Tibial nerve (tissue), 4 donors: ENCODE measurements at places on chromosomes 5 and 9.

GRCh38 chr5:76622973-76623596, at the start of gene F2RL2:
Gene F2RL2, minus strand, starts transcription at chr5:76623403. Its CDS starts 173 bp downstream, at chr5:76623230.
- H3K4me1 ChIP-seq = peaks cover 9% of the 10 kb centered on the region
- no peak within 1 kb of the TSS for H3K4me3 ChIP-seq
- peak within 1 kb of the TSS; percentile 21 for H3K27ac ChIP-seq
- H3K27me3 ChIP-seq = no peaks in the 10 kb centered on the region
- DNase-seq = no peak

- H3K4me3 ChIP-seq = no peak overlapping the region
- H3K27ac ChIP-seq = no peak overlapping the region
- H3K4me1 ChIP-seq = no peaks in the 10 kb centered on the region
- no peaks in the 10 kb centered on the region for H3K27me3 ChIP-seq
Measured at GRCh38 chr5:33692980-33693379, 198.8 kb downstream of the ADAMTS12 start.

DNA sequence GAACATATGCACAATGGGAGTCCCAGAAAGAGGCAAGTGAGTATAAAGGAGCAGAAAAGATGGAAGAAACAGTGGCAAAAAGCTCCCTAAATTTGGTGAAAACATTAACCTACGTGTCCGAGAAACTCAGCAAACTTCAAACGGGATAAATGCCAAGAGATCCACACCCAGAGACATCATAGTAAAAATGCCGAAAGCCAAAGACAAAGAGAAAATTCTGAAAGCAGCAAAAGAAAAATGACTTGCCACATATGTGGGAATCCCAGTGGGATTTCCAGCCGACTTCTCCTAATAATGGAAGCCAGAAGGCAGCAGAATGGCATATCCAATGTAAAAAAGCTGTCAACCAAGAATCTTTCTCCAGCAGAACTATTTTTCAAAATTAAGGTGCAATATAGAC, 101.2 kb downstream of the ADAMTS2 start:
- no peak overlapping the region for H3K4me3 ChIP-seq
- no peak for DNase-seq
- H3K4me1 ChIP-seq = peaks cover 3% of the 10 kb centered on the region
- no peak overlapping the region for H3K27ac ChIP-seq

GRCh38 chr5:145636371-145636770, 198.8 kb downstream of the PRELID2 start:
- no peaks in the 10 kb centered on the region for H3K36me3 ChIP-seq
- H3K4me1 ChIP-seq = no peaks in the 10 kb centered on the region
- no peak overlapping the region for H3K4me3 ChIP-seq
- no peak overlapping the region for H3K27ac ChIP-seq
- H3K27me3 ChIP-seq = no peaks in the 10 kb centered on the region

DNA sequence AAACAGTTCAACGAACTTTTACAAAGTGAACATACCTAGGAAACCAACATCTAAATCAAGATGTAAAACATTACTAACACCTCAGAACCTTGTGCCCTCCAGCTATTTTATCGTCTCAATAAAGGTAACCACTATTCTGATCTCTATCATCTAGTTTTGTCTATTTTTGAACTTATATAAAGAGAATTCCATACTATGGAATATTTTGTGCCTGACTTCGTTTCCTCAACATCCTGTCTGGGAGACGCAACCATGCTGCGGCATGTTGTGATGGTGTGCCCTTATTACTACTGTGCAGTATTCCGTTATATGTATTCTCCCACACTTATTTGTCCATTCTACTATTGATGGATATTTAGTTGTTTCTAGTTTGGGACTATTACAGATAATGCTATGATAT, 99.2 kb downstream of the NR6A1 start:
- peaks cover 17% of the 10 kb centered on the region for H3K4me1 ChIP-seq
- no peak overlapping the region for H3K4me3 ChIP-seq
- no peaks in the 10 kb centered on the region for H3K27me3 ChIP-seq

DNA sequence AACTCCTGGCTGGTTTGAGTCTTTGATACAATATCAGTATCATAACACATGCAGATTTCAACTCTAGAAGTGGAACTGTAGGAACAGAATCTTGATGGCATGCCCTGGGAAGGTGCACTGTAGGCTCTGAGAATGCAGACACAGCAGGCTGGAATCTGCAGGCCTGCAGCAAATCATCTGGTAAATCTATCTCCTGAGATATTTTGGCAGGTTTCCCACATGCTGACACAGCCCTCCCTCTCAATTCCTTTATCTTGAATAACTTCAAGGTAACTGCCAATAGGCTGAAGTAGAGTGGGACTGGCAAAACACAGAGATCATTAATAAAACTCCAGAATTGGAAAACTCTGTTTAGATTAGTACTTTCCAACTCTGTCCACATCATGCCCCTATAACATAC, 177.8 kb upstream of the PCSK5 start:
- H3K36me3 ChIP-seq = no peaks in the 10 kb centered on the region
- H3K4me3 ChIP-seq = no peak overlapping the region
- no peaks in the 10 kb centered on the region for H3K27me3 ChIP-seq
- no peak overlapping the region for H3K27ac ChIP-seq

GRCh38 chr9:112158656-112159367, 16.3 kb downstream of the SUSD1 start:
- H3K27me3 ChIP-seq = no peaks in the 10 kb centered on the region
- peaks cover 4% of the 10 kb centered on the region for H3K4me1 ChIP-seq
- no peak for DNase-seq
- no peaks in the 10 kb centered on the region for H3K36me3 ChIP-seq

GRCh38 chr5:104178829-104179456, 616.4 kb upstream of the NUDT12 start:
- no peak overlapping the region for H3K4me3 ChIP-seq
- no peaks in the 10 kb centered on the region for H3K4me1 ChIP-seq
- no peaks in the 10 kb centered on the region for H3K27me3 ChIP-seq

- peaks cover 6% of the 10 kb centered on the region for H3K4me1 ChIP-seq
- DNase-seq = no peak
- no peaks in the 10 kb centered on the region for H3K27me3 ChIP-seq
- no peak overlapping the region for H3K4me3 ChIP-seq
Measured at GRCh38 chr5:34682926-34683623, 26.9 kb downstream of the RAI14 start.

- peaks cover 17% of the 10 kb centered on the region for H3K4me1 ChIP-seq
- no peak for DNase-seq
- peak overlapping the region; percentile 87 for H3K27ac ChIP-seq
- no peak overlapping the region for H3K4me3 ChIP-seq
- no peaks in the 10 kb centered on the region for H3K36me3 ChIP-seq
Measured at GRCh38 chr5:172832383-172833315, 1.4 kb upstream of the ERGIC1 start.

- no peak for DNase-seq
- H3K4me1 ChIP-seq = peaks cover 6% of the 10 kb centered on the region
Measured at GRCh38 chr9:32427111-32427873, 42.8 kb downstream of the ACO1 start.

- H3K4me1 ChIP-seq = peaks cover 7% of the 10 kb centered on the region
- H3K4me3 ChIP-seq = no peak overlapping the region
- peak overlapping the region; percentile 26 for H3K27ac ChIP-seq
Measured at GRCh38 chr5:96687812-96688453, 25.8 kb downstream of the CAST start.

DNA sequence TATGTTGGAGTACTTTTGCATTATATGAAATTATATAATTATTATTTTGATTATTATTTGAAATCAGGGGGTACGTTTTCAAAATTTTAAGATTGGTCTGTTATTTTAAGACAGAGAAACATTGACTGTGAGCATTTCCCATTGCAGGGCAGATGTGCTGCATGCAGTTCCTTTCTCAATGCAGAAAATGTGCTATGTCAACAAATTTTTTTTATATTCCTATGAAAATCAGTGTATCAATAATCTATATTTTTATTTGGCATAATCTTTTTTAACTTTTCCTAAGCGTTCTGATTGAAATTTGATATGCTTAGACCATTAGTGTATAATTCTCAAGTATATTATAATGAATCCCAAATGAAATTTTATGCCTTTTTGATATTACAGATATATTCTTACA, 41.8 kb upstream of the LRRC70 start:
- H3K36me3 ChIP-seq = peaks cover 39% of the 10 kb centered on the region
- no peak overlapping the region for H3K4me3 ChIP-seq
- H3K27me3 ChIP-seq = no peaks in the 10 kb centered on the region
- no peak for DNase-seq
- H3K27ac ChIP-seq = no peak overlapping the region

DNA sequence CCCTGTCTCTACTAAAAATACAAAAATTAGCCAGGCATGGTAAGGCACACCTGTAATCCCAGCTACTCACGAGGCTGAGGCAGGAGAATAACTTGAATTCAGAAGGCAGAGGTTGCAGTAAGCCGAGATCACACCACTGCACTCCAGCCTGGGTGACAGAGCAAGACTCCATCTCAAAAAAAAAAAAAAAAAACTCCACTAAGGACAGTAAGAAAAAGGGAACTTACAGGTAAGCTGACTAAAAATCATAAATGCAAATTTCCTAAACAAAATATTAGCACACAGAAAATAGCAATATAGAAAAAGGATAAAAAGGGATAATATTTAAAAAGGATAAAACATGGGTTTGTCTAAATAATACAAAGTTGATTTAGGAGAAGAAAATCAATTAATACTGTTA, 27.9 kb upstream of the HNRNPA0 start:
- H3K36me3 ChIP-seq = no peaks in the 10 kb centered on the region
- DNase-seq = no peak
- no peak overlapping the region for H3K4me3 ChIP-seq

DNA sequence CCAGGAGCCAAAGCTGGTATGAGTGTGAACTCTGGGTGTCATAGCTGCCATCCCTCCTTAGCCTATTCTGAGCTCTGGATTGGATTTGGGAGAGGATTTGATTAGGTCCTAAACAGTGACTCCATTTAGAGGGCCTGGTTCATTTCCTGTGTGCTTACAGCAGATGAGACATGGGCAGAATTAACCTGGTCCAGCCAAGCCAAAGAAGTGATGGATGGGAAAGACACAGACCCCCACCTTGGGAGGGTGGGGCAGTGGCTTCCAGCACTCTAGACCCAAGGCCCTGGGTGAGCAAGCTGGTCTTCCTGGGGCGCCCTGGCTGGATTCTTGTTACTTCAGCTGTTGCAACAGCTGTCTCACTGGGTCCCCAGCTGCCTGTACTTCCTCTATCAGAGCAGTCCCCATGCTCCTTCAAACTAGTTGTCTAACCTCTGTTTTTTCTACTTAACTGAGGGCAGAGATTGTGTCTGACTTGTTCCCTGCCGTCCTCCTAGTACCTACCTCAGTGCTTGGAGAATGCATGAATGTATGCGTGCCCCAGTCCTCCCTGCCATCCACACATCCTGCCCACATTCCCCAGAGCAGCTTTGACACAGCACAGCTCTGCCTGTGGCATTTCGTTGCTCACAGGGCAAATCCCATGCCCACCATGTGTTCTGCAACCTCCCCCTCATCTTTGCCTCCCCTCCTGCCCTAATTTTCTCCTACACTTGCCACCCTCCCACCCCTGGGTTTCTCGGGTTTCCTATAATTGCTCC, 115.9 kb downstream of the RGS3 start:
- H3K36me3 ChIP-seq = no peaks in the 10 kb centered on the region
- H3K4me3 ChIP-seq = no peak overlapping the region
- no peaks in the 10 kb centered on the region for H3K27me3 ChIP-seq
- H3K4me1 ChIP-seq = peaks cover 59% of the 10 kb centered on the region
- H3K27ac ChIP-seq = peak overlapping the region; percentile 74

- H3K27me3 ChIP-seq = no peaks in the 10 kb centered on the region
- no peaks in the 10 kb centered on the region for H3K36me3 ChIP-seq
- H3K4me1 ChIP-seq = no peaks in the 10 kb centered on the region
- H3K4me3 ChIP-seq = no peak overlapping the region
Measured at GRCh38 chr5:127355337-127355736, 64.7 kb downstream of the MEGF10 start.

DNA sequence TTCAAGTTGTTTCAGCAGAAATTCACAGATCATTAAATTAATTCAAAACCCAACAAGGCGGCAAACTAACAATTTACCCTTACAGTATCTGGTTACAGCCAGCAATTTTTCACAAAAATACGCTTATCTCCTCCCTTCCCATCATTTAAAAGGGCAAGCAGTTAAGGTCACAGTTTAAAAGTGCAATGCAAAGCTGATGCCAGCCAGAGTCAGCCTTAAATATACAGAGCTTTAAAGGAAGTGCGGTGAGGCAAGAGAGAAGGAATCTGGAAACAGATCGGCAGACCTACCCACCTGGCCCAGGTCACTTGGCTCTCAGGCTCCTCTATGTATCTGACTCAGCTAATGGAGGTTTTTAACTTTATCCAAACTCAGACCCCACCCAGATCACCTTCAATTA, 31.0 kb downstream of the EPB41L4A start:
- H3K36me3 ChIP-seq = no peaks in the 10 kb centered on the region
- DNase-seq = no peak
- no peak overlapping the region for H3K27ac ChIP-seq
- H3K4me1 ChIP-seq = peaks cover 13% of the 10 kb centered on the region
- no peak overlapping the region for H3K4me3 ChIP-seq

DNA sequence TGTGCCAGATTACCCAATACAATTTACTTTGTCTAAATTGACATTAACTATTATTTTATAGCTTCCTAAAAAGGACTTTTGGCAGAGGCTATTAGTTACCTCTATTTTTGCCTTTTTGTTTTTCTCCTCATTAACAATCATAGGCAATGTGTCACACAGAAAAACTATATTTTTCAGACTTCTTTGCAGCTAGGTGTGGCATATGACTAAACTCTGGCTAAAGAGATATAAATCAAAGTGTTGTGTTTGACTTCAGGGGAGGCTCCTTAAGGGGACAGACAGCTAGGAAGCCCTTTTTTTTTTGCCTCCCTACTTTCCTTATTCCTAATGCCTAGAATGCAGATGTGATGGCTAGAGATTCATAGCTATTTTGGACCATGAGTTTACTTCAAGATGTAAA, 19.7 kb upstream of the GCNT4 start:
- no peaks in the 10 kb centered on the region for H3K36me3 ChIP-seq
- H3K27me3 ChIP-seq = no peaks in the 10 kb centered on the region
- no peaks in the 10 kb centered on the region for H3K4me1 ChIP-seq

- H3K27me3 ChIP-seq = no peaks in the 10 kb centered on the region
- H3K4me3 ChIP-seq = no peak overlapping the region
- no peaks in the 10 kb centered on the region for H3K36me3 ChIP-seq
- peak overlapping the region; percentile 5 for H3K27ac ChIP-seq
Measured at GRCh38 chr9:116471093-116471906, 215.8 kb upstream of the TRIM32 start.

GRCh38 chr5:149779124-149779465, 49.0 kb downstream of the PPARGC1B start:
- no peak for DNase-seq
- H3K36me3 ChIP-seq = peaks cover 5% of the 10 kb centered on the region
- no peaks in the 10 kb centered on the region for H3K27me3 ChIP-seq
- H3K4me1 ChIP-seq = no peaks in the 10 kb centered on the region

GRCh38 chr5:88542786-88543185, 274.1 kb upstream of the TMEM161B start:
- no peaks in the 10 kb centered on the region for H3K27me3 ChIP-seq
- H3K4me1 ChIP-seq = no peaks in the 10 kb centered on the region
- H3K27ac ChIP-seq = no peak overlapping the region
- no peak overlapping the region for H3K4me3 ChIP-seq
- DNase-seq = no peak
